ENCODE measurements at places on chromosomes 7 and 10.

DNA sequence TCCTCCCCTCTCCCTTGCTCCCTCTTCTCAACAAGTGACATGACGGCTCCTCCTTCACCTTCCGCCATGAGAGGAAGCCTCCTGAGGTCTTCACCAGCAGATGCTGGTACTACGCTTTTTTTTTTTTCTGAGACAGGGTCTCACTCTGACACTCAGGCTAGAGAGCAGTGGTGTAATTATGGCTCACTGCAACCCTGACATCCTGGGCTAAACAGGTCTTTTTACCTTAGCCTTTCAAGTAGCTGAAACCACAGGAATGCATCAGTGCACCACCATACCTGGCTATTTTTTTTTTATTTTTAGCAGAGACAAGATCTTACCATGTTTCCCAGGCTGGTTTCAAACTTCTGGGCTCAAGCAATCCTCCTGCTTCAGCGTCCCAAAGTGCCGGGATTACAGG is 43.6 kb downstream of the MDH2 start:
- no peak for DNase-seq

GRCh38 chr7:36072620-36073019 is 80.4 kb upstream of the EEPD1 start:
- no peak for DNase-seq

DNA sequence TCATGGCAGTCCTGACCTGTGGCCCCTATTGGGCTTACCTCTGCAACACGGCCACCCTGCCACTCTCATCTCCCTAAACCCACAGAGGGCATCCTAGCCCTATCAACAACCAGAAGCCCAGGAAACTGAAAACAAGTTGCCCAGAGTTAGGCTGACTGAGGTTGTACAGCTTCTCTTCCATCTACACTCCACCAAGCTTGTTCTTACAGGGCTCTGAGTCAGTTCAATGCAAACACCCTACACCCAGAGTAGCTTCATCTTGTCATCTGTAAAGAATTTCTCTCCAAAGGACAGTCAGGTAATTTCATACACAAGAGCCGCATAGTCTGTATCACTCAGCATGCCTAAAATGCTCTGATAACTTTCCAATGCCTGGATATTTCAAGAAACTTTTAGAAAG is 175.4 kb downstream of the ARID5B start:
- DNase-seq, result peak; percentile 74

- DNase-seq, result no peak
Measured at GRCh38 chr7:29116361-29117200, 29.8 kb downstream of the CPVL start.

- DNase-seq, result peak; percentile 88
Measured at GRCh38 chr7:158649279-158649678, 55.3 kb downstream of the NCAPG2 start.

DNA sequence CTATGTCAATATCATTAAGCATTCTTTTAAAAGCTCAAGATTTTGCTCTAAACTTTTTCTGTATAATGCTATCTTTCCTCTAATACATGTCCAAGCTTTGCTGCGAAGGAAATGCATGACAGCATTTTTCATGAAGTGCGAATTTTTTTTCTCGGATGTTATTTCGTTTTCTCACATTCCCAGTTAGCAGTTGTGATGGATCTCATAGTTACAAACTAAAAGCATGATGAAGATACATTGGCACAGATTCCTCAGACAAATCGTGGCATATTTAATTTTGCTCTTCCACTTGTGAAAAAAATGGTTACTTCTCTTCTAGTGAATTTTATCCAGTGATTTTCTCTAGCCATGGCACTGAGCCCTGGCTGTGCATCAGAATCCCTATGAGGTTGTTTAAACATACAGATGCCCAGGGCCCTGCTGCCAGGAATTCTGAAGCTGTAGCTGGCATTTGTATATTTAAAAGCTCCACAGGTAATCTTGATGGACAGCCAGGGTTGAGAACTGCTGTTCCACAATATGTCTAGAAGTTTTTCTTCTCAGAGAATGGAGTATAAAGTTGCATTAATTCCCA is 299.8 kb upstream of the NEBL start:
- DNase-seq, result no peak

DNA sequence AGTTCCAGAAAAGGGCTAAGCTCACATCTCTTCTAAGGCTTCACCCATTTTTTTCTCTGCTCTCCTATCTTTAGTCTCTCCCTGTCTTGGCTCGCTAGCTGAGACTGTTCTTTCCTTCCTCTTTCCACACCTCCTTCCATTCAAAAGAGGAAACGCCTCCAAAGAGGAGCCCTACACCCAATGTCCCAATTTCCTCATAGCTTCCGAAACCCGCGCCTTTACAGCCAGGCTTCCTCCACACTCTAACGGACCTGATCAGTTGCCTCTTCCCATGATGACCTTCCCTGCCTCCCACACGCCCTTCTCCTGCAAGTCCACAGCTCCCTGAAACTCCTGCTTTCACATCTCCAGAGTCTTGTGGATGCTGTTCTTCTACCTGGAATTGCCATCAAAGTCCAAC is 71.7 kb downstream of the COBL start:
- DNase-seq, result no peak

GRCh38 chr10:58348571-58349033 is 13.8 kb downstream of the UBE2D1 start:
- DNase-seq, result no peak

GRCh38 chr7:98254951-98255610 is 3.0 kb upstream of the TECPR1 start:
- DNase-seq, result no peak

DNA sequence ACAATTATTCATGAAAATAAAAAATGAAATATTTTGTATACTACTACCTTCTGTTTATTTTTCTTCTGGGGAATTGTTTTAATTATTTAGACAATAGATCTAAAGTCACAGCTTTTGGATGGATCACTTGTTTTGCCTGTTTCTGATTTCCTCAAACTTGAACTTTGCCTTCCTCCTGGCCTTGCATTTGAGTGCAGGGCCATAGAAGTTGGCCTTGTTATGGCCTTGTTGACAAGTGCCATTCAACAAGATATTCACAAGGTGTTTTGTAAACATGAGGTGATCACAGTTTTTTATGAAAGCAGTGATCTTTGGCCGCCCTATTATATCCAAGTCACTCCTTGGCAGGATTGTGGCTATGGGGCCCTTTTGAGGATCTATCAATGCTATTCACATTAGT is 4.6 kb downstream of the ZNF22 start:
- DNase-seq, result no peak

DNA sequence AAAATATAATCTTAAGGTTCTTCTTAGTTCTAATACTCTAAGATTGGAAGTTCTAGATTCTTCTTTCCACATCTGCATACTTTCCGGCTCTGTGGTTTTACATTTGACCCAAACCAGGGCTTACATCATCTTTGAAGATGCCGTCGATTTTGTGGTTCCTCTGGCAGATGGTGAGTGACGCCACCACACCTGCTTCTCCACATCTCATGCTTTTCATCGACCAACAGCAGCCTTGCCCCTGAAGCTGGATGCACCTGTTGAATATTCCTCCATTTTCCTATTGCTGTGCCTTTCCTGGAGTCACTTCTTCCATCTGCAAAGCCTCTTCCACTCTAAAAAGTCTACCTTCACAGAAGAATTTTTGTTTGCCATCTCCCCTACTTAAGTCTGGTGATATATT is 121.3 kb downstream of the PRKCQ start:
- no peak for DNase-seq
